ENCODE measurements at places on chromosomes 7 and 10. TPM values are rescaled to one million over a fixed set of nuclear protein-coding genes. Genes with fewer than 3 reads are reported as not detected.
A peak's percentile ranks its signal among the peaks of the same experiment; 100 is the strongest.

FAM25C gene
- not detected for polyA plus RNA-seq

DNA sequence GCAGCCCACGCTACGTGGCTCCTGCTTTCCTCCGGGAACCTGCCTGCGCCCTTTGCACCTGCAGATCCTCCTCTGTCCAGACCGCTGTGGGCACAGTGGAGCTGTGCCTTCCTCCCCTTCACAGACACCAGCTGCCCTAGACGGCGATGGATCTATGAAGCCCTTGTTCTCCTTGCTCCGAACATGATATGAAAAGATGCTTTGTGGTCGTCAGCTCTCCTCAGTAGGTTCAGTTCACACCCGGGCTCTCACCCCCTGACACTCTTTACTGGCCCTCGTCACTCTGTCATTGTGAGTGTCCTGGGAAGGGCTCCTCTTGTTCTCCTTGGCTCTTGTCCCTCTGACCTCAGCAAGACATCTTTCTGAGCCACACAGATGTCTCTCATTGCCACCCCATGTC lies 4.2 kb downstream of the ZNF488 start:
- no peak for DNase-seq

DNA sequence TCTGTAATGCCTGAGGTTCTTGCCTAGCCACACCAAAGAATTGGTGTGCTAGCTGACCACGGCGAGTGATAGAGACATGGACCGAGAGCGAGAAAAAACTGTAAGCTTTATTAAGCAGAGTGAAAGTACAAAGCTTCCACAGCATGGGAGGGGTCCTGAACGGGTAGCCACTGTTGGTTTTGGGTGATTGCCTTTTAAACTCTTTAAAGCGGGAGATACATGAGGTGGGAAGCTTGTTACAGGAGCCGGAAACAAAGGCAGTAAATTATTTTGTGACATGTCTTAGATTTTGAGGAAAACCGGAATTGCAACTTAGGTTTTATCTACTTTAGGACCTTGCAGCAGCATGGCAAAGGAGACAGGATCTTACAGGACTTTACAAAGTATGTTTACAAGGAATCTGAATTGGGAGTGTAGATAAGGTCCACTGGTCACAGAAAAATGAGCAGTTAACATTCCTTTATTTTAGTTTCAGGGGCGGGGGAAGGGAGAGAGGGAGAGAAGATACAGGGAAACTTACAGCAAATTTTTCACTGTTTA lies 252.7 kb upstream of the MBL2 start:
- DNase-seq, result no peak

DNA sequence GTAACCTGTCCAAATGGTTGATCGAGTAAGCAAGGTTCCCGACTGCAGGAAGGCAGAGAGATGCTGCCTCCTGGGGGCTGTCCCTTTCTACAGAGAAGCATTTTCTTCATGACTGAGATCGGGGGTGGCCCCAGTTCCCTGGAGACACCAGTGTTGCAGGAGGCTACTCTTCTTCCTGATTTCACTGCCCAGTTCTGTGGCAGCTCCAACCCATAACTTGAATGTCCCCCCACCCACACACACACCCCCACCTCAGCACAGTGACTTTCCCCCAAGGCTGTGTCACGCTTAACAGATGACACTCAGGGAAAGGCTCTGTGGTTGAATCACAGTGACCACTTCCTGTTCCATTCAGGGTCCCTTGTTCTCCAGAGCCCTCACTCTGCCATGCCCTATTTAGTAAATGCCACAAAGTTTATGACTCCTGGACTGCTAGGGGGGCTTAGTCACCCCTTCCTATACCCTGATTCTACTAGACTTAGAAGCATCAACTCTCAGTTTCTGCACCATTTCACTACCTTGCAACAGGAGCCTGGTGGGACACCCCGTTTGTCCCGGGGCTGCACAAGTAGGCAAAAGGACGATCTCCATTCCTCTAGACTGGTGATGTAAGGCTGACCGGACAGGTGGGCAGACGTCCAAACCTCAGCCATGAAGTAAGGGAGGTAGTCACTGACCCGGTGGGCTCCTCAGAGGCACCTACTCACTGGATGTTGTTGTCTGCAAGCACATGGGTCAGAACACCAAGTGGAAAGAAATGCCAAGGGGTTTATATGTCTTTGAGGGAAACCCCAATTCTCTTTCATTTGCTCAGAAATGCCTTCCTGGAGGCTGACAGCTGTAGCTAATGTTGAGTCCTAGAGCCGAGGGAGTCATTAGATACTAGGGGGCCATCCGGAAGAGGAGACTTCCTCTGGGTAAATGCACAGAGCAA lies 31.3 kb upstream of the SMC3 start:
- peak; percentile 83 for DNase-seq

GRCh38 chr10:107865691-107866090 lies 701.2 kb upstream of the SORCS1 start:
- no peak for DNase-seq

DNA sequence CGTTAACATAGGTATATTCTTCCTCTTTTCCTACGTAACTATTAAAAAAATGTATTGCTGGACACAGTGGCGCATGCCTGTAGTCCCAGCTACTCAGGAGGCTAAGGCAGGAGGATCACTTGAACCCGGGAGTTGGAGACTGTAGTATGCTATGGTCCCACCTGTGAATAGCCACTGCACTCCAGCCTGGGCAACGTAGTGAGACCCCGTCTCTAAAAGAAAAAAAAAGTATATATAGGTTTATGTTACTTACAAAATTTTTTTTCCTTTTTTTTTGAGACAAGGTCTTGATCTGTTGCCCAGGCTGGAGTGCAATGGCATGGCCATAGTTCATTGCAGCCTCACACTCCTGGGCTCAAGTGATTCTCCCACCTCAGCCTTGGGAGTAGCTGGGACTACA lies 5.6 kb downstream of the NUB1 start:
- no peak for DNase-seq
